Neural progenitor cell (in vitro differentiated cells): ENCODE measurements at places on chromosomes 6 and 20. TPM values are rescaled to one million over a fixed set of nuclear protein-coding genes. Genes with fewer than 3 reads are reported as not detected.

CUTA gene
- 118 and 186 TPM in 2 replicates for total RNA-seq

KIAA1755 gene
- total RNA-seq, result 0.22 TPM in 2 replicates

MDN1 gene
- 34.5 and 40.7 TPM in 2 replicates for total RNA-seq

LIN28B gene
- 105 and 165 TPM in 2 replicates for total RNA-seq

EBF4 gene
- 1.9 and 2.5 TPM in 2 replicates for total RNA-seq

SIRPA gene
- total RNA-seq, result 5.1 and 7.8 TPM in 2 replicates

INSM1 gene
- 0.28 and 0.41 TPM in 2 replicates for total RNA-seq

LY6G6D gene
- total RNA-seq, result 0.90 TPM in 1 of 2 replicates, not detected in the other

ERVFRD-1 gene
- total RNA-seq, result not detected in 2 replicates

MYLK4 gene
- 0.25 TPM in 1 of 2 replicates, not detected in the other for total RNA-seq

DNA sequence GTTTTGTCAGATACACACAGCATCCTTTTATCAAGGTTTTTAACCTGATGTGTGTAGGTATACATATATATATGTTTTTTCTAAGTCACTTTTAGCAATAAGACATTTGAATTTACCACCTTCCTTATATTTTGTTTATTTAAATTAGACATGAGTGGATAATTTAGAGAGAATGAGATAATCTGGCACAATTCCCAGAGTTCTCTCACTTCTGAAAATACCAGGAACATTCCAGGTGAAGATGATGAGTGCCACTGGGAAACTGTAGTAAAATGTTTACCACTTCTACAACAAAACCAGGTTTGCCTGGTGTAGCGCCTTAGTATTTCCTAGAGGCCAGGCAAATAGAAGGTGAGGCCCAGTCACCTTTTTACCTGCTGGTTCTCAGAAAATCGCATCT is 189.5 kb downstream of the TMEM242 start:
- no peak for DNase-seq
- H3K4me3 ChIP-seq, result no peak overlapping the region
- H3K27me3 ChIP-seq, result no peaks in the 10 kb centered on the region
- H3K27ac ChIP-seq, result no peak overlapping the region

DNA sequence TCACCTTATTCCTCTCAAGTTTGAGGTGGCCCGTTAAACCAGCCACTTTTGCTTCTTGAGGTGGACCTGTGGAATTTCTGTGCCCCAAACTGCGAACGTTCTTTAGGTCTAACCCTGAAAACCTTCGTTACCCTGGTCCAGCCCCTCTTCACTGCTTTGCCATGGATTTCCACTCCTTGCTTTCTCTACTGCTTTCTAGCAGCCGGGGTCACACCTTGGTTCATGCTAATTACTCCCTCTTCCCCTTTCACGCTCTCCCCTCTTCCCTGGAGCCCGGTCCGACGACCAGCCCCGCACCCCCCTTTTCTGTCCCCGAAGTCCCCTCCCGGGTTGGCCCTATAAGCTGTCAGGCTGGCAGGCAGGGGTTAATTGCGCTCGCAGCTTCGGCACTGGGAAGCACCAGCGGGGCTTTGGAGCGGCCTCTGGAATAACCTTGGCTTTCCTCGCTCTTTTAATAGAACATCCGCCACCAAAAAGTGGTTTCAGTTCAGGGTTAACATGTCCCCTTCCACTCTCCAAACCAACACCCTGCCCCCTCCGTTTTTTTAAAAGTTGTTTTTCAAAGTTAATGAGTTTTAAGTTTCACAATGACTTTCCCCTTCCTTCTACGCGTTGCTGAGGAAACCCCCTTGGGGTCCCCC is 1.4 kb upstream of the HIVEP1 start:
- DNase-seq, result peak; percentile 79
- peaks cover 12% of the 10 kb centered on the region for H3K27me3 ChIP-seq
- H3K4me3 ChIP-seq, result peak overlapping the region; percentile 85
- H3K36me3 ChIP-seq, result peaks cover 9% of the 10 kb centered on the region

- H3K27me3 ChIP-seq, result no peaks in the 10 kb centered on the region
- no peaks in the 10 kb centered on the region for H3K36me3 ChIP-seq
- H3K4me1 ChIP-seq, result no peaks in the 10 kb centered on the region
- H3K27ac ChIP-seq, result no peak overlapping the region
Measured at GRCh38 chr6:151422981-151423380, 28.9 kb downstream of the RMND1 start.

- no peak overlapping the region for H3K27ac ChIP-seq
- no peak for DNase-seq
- no peaks in the 10 kb centered on the region for H3K36me3 ChIP-seq
- H3K27me3 ChIP-seq, result no peaks in the 10 kb centered on the region
Measured at GRCh38 chr6:138882369-138883017, 86.6 kb downstream of the ECT2L start.

GRCh38 chr20:14264869-14265268 is 72.5 kb downstream of the FLRT3 start:
- H3K27ac ChIP-seq, result no peak overlapping the region
- no peaks in the 10 kb centered on the region for H3K4me1 ChIP-seq
- H3K36me3 ChIP-seq, result no peaks in the 10 kb centered on the region
- no peak for DNase-seq
- no peak overlapping the region for H3K4me3 ChIP-seq

GRCh38 chr6:139243536-139243935 is 48.3 kb downstream of the TXLNB start:
- no peaks in the 10 kb centered on the region for H3K36me3 ChIP-seq
- DNase-seq, result no peak
- H3K4me1 ChIP-seq, result no peaks in the 10 kb centered on the region
- H3K27ac ChIP-seq, result no peak overlapping the region
- H3K4me3 ChIP-seq, result no peak overlapping the region

DNA sequence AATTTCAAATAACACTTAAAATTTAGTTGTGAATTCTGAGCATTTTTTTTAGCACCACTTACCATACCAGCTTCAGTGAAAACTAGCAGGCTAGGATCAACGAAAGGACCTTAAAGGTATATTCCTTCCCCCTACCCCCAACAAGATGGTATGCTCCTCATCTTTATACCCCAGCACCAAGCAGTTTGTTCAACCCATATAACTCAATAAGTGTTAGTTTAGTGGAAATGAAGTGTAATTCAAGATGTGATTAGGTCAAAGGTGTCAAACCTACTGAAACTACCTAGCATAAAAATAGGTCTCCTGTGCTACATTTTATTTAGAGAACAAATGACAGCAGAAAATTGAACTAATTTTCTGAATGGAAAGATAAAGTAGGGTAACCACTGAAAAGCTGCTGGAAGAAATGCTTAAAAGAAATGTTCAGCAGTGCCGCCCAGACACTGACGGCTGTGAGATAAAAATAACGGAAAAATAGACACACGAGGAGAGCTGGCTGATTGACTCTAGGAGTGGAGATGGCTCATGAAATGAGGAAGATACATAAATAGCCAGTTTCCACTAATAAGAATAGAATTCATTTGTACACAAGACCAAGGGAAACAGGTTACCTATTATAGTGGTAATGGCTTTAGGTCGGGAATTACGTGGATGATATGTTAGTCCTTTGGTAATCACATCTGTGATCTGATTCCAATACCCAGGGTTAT is 94.8 kb downstream of the IPCEF1 start:
- H3K27ac ChIP-seq, result no peak overlapping the region
- H3K27me3 ChIP-seq, result no peaks in the 10 kb centered on the region
- H3K4me1 ChIP-seq, result no peaks in the 10 kb centered on the region
- no peak for DNase-seq
- H3K36me3 ChIP-seq, result no peaks in the 10 kb centered on the region

DNA sequence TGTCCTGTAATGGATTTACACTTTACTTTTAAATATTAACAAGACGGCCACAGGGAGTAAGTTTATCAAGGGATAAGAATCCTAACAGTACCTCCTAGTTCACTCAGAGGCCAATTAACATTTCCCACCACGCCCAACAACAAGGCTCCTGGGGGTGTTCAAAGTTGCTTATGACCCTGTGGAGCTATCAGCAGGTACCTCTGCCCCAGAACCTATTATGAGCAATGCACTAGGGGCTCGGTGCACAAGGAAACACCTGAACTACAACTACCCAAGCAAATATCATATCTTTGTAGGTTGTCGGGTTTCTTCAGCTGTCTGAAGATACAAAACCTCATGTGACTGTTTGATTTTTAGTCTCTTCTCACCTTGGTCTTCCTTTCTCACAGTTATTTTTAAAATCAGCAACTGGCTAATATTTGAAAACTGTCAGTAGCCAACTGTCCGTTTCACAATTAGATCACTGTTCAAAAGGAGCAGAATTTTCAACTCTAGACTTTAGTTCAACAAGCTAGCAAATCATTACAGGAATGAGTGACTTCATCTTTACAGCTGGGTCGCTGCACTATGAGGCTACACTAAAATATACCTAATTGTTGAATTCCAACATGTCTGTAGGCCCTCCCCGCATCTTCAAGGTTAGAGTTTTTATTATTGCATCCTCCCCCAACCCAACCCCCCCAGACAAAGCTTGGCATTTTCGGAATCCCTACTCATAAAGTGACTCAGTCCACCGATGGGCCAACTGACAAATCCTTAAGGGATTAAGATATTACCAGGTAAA is 38.1 kb downstream of the B4GALT5 start:
- peak overlapping the region; percentile 12 for H3K27ac ChIP-seq
- peaks cover 66% of the 10 kb centered on the region for H3K4me1 ChIP-seq
- DNase-seq, result no peak
- H3K4me3 ChIP-seq, result no peak overlapping the region

- H3K36me3 ChIP-seq, result no peaks in the 10 kb centered on the region
- H3K4me1 ChIP-seq, result no peaks in the 10 kb centered on the region
- H3K27me3 ChIP-seq, result no peaks in the 10 kb centered on the region
- H3K27ac ChIP-seq, result no peak overlapping the region
- H3K4me3 ChIP-seq, result no peak overlapping the region
- no peak for DNase-seq
Measured at GRCh38 chr6:2817903-2818443, 23.7 kb downstream of the SERPINB1 start.

DNA sequence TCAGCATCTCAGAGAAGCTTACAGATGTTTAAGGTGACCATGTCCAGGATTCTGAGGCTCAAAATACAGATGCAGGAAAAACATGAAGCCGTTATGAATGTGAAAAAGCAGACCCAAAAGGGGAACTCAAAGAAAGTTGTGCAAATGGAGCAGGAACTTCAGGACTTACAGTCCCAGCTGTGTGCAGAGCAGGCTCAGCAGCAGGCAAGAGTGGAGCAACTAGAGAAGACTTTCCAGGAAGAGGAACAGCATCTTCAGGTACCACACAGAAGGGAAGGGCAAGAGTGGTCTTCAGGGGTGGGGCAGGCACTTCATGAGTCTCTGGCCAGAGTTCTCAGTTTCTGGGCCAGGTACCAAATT is 15.2 kb downstream of the RNF8 start:
- H3K4me1 ChIP-seq, result no peaks in the 10 kb centered on the region
- peaks cover 3% of the 10 kb centered on the region for H3K36me3 ChIP-seq
- no peaks in the 10 kb centered on the region for H3K27me3 ChIP-seq
- no peak overlapping the region for H3K27ac ChIP-seq

DNA sequence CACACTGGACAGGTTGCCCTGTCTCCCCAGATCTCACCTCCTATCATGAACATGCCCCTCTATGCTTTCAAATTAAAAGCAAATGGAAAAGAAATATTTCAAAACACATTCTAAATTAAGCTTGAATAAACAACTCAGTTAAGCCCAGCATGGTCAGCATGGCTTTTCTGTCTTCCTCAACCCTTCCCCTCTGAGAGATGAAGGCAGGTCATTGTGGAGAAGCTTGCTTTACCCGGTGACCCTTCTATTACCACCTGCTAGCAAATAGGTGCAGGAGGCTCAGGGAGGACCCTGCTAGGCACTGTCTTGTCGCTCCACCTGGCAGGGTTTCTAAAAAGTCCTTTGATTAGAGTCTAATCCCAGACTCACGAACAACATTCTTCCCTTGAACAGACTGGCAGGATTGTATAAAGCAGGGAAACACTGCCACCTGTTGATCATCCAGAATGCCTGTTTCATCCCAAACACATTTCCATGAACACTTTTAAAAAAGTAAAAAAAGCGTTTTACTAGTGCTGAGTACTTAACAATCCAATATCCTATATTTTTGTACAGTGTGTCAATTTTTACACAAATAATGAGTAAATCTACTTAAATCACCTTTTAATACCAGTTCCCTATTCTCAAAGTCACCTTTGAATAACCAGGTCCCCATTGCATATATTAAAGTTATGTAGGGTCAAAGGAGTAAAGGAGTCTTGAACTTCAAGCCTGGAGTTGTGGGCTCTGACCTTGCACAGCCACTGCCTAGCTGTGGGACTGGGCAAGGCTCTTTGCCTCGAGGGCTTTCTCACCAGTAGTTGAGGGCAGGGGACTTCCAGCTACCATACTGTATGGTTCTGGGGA is 75.5 kb downstream of the GPR6 start:
- no peak overlapping the region for H3K27ac ChIP-seq
- no peaks in the 10 kb centered on the region for H3K27me3 ChIP-seq
- DNase-seq, result peak; percentile 82
- H3K4me3 ChIP-seq, result no peak overlapping the region

DNA sequence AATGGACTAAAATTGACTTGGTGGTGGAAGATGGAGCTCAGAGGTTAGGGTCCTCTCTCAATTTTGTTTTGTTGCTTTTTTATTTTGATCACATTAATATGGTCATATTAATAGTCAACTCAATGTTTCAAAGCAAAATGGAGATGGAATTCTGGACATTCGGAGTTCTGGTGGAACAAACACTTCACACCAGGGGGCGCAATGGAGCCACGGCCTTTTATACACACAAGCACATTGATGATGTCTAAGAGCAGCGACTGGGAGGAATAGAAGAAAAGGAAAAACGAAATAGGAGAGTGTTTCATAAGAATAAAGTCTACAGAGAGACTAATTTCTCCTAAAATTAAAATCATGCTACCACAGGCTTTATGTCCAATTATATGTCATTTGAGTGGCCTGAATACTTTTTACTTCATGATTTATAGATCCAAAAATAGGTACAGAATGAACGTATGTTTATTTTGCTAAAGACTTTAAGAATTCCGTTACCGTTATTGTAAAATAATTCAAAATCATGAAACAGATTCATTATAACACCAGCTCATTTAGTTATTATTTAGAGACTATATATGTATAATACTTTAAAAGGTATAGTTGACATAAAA is 197.6 kb upstream of the SASH1 start:
- no peak overlapping the region for H3K4me3 ChIP-seq
- DNase-seq, result peak; percentile 84
- H3K36me3 ChIP-seq, result no peaks in the 10 kb centered on the region
- H3K27me3 ChIP-seq, result no peaks in the 10 kb centered on the region
- H3K4me1 ChIP-seq, result peaks cover under 1% of the 10 kb centered on the region

- DNase-seq, result no peak
- H3K36me3 ChIP-seq, result no peaks in the 10 kb centered on the region
- H3K4me1 ChIP-seq, result no peaks in the 10 kb centered on the region
- no peak overlapping the region for H3K27ac ChIP-seq
- no peaks in the 10 kb centered on the region for H3K27me3 ChIP-seq
- H3K4me3 ChIP-seq, result no peak overlapping the region
Measured at GRCh38 chr6:124066946-124067552, 263.4 kb downstream of the NKAIN2 start.

DNA sequence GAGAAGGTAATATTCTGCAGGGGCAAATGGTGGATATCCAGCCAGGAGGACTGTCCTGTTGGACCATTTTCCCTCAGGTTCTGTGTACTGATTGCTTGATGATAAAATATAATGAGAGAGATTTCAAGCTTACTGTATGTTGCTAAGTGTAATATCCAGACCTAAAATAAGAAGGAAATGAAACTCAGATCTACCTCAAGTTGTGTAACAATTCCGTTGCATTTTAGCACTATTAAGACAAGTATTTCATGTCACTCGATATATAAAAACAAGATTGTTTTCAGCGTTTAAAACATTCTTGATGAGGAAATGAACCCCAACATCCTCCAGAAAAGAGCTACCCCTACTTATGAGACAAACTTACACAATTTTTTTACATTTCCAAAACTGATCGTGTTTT is 57.2 kb downstream of the RGS17 start:
- H3K27me3 ChIP-seq, result no peaks in the 10 kb centered on the region
- H3K4me1 ChIP-seq, result peaks cover 6% of the 10 kb centered on the region
- H3K27ac ChIP-seq, result no peak overlapping the region
- DNase-seq, result no peak
- H3K4me3 ChIP-seq, result no peak overlapping the region
